ENCODE measurements at places on chromosomes 16 and 17. TPM values are rescaled to one million over a fixed set of nuclear protein-coding genes. Genes with fewer than 3 reads are reported as not detected.

CDRT15L2 gene
- total RNA-seq, result not detected

DNA sequence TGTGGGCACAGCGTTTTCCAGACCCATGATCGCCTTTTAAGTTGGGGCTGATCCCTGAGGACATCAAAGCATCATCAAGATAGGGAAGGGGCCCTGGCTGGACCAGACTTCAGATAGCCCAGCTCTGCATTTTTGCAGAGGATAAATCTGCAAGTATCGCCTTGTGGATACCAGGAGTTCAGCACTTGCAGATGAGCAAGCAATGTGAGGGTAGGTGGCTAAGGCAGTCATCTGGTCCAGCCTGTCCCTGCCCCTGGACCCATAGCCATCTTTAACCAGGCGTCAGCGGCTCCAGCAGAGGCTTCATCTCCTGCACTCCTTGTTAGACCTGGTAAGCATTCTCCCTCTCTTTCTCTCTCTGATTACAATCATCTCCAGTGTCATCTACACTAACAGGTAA lies 9.0 kb upstream of the MRPS23 start:
- DNase-seq, result no peak

- DNase-seq, result no peak
Observed at GRCh38 chr17:17141860-17142552, 64.1 kb downstream of the PLD6 start.

DNA sequence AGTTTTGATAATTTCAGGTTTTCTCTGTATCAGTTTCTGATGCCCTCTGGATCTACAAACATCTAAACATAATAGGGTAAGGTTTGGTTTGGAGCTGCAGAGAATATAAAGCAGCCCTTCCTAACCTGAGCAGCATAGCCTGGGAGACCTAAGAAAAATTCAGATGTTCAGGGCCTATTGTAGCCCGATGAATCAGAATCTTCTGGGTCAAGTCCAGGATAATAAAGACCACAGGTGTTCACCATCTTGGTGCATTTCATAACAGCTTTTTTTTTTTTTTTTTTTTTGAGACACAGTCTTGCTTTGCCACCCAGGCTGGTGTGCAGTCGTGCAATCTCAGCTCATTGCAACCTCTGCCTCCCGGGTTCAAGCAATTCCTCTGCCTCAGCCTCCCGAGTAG lies 19.7 kb upstream of the ARHGAP17 start:
- no peak for DNase-seq

EVI2A gene
- not detected for total RNA-seq

CNGB1 gene
- 1.1 TPM for total RNA-seq

DNA sequence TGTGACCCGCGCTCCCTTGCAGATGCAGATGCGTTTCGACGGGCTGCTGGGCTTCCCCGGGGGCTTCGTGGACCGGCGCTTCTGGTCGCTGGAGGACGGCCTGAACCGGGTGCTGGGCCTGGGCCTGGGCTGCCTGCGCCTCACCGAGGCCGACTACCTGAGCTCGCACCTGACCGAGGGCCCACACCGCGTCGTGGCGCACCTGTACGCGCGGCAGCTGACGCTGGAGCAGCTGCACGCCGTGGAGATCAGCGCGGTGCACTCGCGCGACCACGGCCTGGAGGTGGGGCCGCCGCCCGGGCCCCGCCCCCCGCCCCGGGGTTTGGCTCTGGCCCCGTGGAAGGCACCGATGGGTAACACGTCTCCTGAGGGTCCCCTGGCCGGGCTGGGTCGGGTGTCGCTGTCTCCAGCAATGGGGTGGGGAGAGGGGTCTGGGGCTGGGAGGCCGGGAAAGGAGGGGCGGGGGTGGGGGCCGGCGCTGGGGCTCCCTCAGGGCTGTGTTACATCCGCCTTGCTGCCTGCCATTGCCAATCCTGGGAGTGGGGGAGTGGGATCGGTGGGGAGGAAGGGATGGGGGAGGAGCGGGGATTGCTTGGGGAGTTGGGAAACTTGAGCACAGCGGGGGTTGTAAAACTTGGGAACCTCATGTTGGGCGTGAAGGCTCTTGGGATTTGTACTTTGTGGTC lies 737 bp downstream of the NUDT16L1 start:
- DNase-seq, result peak; percentile 54

MYL4 gene
- total RNA-seq, result not detected

GRCh38 chr16:51665436-51665998 lies 514.4 kb upstream of the SALL1 start:
- no peak for DNase-seq

Measured in PC-9 (cell line).